ENCODE measurements at places on chromosomes 3 and 15.

GRCh38 chr3:140559546-140559945 lies 118.3 kb upstream of the TRIM42 start:
- DNase-seq = no peak

DNA sequence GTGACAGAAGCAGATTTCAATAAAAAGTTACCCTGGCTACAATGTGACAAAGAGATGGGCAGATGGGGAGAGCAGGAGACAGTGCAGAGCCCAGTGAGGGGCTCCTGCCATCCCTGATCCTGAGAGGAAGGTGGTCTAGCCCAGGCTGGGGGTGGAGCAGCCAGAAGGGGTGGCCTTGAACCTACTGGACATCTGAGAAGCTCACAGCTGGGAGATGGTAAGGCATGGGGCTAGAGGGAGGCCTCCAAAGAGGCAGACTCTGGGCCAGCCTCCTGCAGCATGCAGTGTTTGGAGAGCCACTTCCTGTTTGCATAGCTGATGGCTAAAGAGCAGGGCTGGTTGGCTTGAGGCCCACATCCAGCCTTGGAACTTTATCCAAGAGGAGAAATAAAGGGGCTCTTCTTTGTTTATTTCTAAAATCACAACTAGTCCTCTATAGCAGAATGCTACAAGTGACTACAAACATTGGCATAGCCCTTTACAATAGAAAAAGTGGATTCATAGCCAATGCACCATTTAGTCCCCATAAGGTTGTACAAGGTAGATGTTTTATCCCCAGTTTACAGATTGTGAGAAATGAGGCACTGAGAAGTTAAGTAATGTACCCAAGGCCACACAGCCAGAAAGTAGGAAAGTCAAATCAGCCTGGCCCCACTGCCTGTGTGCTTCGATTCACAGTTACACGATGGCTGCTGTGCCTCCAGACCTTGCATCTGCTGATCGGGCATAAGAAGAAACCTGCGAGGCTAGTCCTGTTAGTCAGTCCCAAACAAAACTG lies 4.6 kb downstream of the EFCC1 start:
- DNase-seq = no peak

DNA sequence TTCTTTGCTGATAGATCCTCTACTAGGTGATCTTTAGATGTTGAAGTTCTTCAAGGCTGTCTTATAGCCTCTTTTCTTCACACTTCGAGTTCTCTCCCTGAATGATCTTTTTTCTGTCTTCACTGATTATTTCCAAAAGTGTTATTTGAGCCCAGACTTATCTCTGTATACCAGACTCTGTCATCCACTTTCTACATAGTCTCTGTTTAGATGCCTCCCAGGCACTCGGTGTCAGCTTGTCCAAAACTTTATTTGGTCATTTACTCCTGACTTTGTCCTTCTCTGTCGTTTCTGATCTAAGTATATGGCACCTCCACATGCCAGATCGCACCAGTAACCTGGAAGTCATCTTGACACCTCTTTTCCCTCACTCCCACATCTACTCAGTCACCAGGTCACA lies 27.6 kb downstream of the KLHL18 start:
- DNase-seq = no peak

GRCh38 chr15:61075741-61076140 lies 153.4 kb downstream of the RORA start:
- DNase-seq = no peak

GRCh38 chr3:193852901-193853300 lies 259.9 kb downstream of the OPA1 start:
- no peak for DNase-seq

GRCh38 chr15:99167640-99168039 lies 62.8 kb downstream of the SYNM start:
- DNase-seq = no peak

DNA sequence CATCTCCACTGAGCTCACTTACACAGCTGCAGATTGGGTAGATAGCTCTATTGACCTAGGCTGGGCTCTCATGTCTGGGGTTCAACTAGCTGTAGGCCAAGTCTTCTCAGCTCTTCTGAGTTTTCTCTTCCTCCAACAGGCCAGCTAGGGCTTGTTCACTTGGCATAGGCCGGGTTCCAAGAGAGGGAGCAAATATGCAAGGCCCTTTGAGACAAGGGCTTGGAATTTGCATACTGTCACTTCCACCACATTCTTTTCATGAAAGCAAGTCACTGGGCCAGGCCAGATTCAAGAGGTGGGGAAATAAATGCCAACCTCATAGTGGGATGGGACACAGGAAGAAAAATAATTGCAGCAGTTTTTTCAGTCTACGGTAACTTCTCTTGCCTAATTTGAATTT lies 25.2 kb downstream of the PIGB start:
- no peak for DNase-seq

DNA sequence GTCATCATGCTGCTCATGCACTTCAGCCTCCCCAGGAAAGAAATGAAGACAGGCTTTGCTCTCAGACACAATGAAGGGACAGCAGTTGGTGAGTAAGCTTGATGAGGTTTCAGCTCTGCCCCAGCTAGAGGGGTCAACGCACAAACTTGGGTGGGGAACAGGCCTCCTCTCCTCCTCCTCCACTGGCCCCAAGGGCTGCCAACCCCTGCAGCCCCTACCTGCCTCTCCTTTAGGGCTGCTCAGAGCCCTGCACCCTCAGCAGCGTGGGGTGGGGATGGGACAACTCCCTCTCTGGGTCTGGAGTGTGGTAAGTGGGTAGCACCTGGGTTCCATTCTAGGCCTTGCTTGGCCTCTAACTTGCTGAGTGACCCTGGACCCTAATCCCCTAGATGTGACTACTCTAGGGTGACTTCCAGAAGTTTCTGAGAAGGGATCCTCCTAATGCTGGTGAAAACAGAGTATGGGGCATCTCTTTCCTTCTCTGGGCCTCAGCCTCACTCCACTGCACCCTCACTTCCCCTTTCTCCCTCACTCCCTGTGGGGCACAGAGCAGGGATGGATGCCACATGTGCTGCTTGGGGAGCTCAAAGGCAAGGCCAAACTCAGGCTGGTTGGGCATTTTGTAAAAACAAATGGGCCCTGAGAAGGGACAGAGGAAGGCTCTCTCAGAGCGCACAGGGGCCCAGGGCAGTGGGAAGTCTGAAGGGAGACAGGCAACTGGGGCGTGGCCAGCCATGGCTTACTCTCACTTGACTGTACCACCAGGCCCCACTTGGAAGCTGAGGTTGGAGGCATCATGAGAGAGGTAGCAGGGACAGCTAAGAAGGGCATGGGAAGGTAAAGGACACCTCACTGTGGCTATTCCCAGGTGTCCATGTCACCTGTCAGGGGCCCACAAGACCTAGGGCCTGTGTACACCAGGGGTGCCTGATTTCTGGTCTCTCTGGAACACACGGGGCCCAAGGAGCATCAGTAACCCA lies 64.0 kb downstream of the SYNM start:
- DNase-seq = no peak

GRCh38 chr15:55552926-55553325 lies 35.2 kb downstream of the PYGO1 start:
- no peak for DNase-seq

DNA sequence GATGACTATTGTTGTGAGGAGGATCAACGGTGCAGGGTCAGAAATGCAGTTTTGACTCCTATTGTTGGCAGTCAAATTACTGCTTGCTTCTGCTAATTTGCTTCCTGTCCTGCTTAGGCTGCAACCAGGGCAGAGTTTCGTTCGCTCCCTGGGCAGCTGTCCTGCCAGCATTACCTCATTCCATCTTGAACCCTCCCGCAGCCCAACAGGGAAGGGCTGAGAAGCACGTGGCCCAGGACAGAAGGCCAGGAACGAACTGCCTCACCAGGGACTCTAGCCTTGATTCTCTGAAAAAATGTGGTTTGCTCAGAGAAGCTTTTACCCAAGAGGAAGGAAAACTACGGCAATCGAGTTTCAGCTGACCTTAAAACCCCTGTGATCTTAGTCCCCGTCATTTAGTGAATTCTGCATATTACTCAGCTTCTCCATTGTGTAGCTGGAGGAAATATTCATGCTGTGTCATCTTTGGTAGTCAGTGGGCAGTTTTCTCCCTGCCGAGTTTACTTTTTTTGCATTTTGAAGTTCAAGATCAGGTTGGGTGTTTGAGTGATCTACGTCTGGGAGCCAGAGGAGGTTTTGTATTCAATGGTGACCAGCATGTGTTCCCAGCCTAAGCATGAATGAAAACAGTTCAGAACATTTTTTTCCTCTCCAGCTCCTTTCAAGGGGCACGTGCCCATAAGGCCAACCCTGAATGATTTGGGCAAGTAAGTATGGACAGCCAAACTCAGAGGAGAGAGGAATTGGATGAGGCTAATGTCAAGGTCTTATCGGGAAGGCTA lies 23.0 kb downstream of the TLNRD1 start:
- DNase-seq = no peak

DNA sequence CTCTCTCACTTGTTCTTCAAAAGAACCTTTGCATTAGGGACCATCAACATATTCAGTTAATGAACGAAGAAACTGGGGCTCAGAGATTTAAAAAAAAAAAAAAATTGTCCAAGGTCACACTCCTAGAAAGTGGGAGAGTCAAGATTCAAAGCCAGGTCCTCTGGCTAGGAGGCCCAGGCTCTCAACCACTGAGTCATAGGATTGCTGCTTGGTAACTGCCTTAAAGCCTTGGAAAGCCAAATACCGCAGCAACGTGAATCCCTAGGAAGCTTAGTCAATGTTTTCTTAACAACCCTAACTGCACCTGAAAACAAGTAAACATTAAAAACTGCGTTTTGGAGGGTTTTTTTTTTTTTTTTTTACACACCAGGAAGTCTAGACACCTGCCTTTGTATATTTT lies 156.8 kb downstream of the WNT5A start:
- DNase-seq = no peak

DNA sequence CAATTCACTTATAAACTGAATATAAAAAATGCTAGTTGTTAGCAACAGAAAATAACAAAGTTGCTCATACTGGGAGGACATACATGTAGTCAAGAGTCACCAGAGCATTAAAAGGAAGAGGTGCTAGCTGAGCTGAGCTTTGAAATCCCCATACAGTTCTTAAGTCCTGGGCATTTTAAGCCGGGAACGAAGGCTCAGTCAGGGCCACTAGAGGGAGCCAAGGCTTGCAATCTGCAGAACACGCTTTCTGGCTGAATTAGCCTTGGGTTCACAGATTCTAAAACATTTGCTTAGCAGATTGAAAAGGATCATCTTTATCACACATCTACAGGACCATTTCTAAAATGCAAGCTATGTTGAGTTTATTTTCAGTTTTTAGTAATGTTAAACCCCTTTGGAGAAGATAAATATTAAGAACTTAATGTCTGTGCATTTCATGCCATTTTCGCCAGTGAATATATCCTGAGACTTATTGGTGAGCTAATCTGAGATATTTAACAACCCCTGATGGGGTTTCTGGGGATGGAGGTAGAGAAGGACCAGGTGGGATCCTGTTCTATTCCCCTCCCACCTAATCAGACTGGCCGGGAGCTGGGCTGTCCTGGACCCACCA lies 26.3 kb upstream of the MNS1 start:
- peak; percentile 45 for DNase-seq

All from stimulated activated CD8-positive, alpha-beta memory T cell treated with anti-CD3 and anti-CD28 coated beads, Interleukin-4, amount 100 ng/mL, for 24 hours (primary cell).